Adrenal gland (tissue), 19 donors: ENCODE measurements at places on chromosomes 11 and 22. TPM values are rescaled to one million over a fixed set of nuclear protein-coding genes. Genes with fewer than 3 reads are reported as not detected.

- DNase-seq, result no peak
Observed at GRCh38 chr11:66718320-66718971, 10.6 kb downstream of the SPTBN2 start.

DNA sequence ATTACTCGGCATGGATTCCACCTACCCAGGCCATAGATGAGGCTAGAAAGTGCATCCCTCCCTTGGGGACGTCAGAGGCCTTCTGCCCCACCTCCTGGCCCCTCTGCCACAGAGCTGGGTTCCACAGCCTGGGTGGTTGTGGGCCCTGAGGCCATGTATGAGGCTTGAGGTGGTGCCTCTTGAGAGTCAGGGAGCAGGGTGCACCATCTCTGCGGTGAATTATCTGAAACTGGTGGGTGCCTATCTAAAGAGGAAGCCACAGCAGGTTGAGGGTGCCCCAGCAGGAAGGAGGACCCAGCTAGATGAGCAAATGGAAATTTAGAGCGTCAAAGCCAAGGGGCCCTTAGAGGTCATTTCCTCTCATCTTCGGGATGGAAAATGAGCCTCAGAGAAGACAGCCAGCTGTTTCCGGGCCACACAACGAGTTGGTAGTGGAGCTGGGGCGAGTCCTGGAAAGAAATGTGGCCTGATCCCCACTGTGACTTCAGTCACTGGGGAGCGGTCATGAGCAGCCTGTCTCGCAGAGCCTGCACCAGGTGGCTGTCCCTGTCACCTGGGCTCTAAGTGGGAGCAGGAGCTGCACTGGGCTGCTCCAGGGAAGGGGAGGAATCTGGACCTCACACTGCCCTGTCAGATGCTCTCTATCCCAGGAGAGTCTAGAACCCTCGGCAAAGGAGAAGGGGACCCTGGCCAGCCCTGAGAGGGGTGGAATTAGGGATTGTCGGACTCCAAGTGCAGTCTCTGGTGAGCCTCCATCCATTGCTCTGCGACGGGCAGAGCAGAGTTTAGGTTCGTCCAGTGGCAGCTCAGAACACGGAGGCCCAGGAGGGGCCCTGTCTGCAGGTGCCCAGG, 7.3 kb downstream of the ADORA2A start:
- DNase-seq, result peak; percentile 67

GRCh38 chr11:1854949-1855885, 2.3 kb downstream of the LSP1 start:
- DNase-seq, result peak; percentile 61

DNA sequence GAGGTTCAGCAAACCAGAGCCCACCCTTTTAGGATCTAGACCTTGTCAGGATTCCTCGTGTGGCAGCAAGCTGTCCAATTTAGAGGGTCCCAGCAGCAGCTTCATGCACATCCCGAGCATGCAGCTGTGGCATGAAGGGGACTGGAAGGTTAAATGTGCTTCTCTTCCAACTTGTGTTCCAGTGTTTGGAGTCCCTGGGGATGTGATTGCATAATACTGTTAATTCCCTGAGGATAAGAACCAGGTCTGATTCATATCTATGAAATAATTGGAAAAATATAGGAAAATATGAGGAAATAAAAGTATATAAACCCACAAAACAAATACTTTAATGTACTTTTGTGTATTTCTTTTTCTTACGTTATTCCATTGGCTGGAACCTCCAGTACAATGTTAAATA, 130.5 kb downstream of the MORC2 start:
- DNase-seq, result no peak

GRCh38 chr11:67260406-67260805, 5.9 kb upstream of the GRK2 start:
- no peak for DNase-seq

ACR gene
- total RNA-seq, result 1.3 TPM

- peak; percentile 5 for DNase-seq
Observed at GRCh38 chr22:49662681-49663080, 165.0 kb downstream of the BRD1 start.

NEFH gene
- 19.2 TPM for total RNA-seq

- no peak for DNase-seq
Observed at GRCh38 chr11:123474994-123475393, 44.9 kb downstream of the GRAMD1B start.

DNA sequence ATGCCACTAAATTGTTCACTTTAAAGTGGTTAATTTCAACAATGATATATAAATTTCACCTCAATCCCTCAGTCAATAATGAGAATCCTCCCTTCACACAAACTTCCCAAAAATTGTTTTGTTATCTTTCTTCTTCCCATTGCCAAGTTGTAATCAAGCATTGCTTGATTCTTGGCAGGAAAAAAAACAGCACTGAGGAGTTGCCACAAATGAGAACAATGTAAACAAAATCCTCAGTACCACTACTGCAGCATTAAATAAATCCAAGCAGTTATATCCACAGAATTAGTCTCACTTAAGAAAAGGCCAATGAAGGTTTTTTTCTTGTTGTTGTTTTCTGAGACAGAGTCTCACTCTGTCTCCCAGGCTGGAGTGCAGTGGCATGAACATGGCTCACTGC, 38.2 kb downstream of the FAM168A start:
- no peak for DNase-seq

TMEM191B gene
- total RNA-seq, result 12.9 TPM

TMEM191C gene
- total RNA-seq, result 0.98 TPM

GRCh38 chr22:37075046-37075445, 23.5 kb downstream of the KCTD17 start:
- no peak for DNase-seq

GRCh38 chr11:77959434-77959833, 35.0 kb downstream of the INTS4 start:
- no peak for DNase-seq

DNA sequence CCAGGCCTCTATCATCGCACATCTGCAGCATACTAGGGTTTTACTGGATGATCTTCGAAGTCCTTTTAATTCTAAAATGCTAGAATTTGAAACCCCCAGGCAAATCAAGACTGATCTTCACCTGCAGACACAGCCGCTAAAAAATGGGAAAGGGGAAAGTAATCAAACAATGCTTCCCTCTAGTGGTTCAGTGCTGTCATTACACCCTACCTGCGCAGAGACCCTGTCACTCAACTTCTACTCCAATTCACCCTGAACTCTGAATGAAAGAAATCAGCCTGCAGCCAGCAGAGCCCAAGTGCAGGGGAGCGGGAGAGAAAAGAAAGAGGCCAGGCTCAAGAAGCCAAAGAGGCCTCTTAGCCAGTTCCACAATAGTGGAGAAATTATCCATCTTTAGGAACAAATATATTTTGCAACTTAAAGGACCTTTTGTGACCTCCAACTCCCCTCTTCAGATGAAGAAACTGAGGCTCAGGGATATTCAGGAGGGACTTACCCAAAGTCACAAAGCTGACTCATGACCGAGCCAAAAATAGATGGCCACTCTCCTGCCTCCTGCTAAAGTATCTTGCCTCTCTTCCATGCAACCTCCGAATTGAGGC, 33.0 kb downstream of the SERGEF start:
- no peak for DNase-seq

OR52I1 gene
- total RNA-seq, result not detected

AIFM3 gene
- total RNA-seq, result 2.8 TPM

DNA sequence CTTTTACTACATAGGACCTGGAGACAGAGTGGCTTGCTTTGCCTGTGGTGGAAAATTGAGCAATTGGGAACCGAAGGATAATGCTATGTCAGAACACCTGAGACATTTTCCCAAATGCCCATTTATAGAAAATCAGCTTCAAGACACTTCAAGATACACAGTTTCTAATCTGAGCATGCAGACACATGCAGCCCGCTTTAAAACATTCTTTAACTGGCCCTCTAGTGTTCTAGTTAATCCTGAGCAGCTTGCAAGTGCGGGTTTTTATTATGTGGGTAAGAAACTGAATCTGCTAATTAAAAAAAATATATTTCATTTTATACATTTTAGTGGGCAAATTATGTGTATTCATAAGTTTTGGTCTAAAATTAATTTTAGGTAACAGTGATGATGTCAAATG, 7.8 kb downstream of the BIRC3 start:
- no peak for DNase-seq

DNA sequence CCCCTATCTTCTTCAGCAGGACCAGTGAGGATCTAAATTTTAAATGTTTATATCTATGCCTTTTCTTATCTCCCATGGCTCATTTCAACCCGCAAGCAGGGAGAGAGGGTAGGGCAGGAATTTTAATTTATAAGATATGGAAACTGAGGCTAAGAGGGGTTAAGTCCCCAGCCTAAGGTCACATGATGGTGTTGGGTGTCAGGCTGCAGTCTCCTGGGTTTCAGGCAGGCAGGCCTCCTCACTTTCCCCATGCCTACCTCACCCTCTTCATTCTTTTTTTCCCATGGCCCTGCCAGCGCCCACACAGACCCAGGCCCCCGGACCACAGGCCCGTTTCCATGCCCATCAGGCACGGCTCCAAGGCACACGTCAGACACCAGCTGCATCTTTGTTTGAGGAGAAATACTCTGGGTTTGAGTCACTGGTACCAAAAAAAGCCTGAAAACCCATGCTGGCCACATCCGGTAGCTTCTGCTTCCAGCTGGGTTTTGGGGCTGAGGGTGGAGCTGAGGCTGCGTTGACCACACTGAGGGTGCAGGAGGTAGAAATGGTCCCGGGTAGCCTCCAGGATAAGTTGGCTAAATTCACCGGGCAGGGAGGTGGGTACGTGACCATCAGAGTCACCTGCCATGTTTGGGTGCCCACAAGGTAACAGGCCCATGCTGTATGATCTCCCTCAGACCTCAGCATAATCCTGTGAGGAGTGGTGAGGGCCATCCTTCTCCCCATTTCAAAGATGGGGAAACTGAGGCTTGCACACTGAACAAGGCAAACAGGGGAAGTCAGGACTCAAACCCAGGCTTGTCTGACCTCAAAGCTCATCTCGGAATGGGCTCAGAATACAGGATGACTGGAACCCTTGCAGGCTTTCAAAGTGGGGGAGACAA, 7.5 kb downstream of the CRYBB1 start:
- no peak for DNase-seq

DNA sequence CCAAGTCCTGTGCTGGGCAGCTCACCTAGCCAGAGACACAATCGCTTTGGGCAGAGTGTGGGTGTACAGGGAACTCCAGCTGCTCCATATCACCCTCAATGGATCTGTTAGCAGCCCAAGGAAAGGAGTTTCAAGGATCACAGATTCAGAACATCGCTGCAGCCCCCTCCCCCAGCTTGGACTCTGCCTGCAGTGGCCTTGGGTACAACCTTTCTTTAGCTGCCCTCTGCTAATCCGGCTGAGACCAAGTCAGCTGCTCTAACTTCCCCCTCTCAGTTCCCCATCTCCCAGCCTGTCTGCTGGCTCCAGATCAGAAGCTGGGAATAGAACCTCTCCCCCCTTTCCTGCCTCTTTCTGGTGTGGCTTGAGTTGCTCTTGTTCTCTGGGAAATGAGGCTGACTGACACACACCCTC, 1.3 kb downstream of the TMEM86A start:
- no peak for DNase-seq

GRCh38 chr11:2538951-2539350, 94.1 kb downstream of the KCNQ1 start:
- DNase-seq, result no peak

DNA sequence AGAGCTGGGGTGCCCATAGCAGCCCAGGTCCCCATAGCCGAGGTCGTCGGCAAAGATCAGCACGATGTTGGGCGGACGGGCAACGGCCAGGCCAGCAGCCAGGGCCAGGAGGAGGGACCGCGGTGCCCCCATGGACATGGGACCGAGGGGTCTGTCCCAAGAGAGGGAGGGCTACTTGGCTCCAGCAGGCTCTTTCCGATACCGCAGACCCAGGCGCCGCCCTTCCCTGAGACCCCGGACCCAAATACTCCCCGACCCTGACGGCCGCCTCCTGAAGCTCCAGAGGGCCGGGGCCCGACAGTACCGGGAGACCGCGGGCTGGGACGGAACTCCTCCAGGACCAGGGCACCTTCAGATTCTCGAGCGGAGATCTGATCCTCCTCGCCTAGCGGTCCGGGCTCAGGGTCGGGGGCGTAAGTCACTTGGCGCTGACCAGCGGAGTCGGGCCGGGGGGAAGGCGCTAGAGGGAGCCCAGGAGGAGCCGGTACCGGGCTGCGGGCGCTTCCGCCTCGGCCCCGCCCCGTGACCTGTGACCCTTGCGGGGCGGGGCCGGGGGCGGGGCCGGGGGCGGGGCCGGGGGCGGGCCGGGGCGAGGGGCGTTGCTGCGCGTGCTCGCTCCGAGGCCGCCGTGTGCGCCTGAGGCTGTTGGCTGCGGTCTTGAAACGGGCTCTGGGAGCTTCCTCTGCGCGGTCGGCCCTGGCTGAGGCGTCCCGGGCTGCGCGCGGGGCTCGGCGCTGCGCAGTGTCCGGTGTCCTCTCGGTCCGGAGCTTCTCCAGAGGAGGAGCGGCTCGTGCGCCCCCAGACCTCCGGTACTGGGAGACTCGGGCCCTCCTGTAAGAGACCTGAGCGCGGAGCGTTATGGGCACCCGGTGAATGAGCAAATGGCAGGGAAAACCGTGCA, at the start of gene ARSA:
ARSA (minus strand) TSS at position 511 of the 901 bp plus-strand sequence; CDS start at position 138, 373 bp downstream.
- DNase-seq, result peak; percentile 91

DNA sequence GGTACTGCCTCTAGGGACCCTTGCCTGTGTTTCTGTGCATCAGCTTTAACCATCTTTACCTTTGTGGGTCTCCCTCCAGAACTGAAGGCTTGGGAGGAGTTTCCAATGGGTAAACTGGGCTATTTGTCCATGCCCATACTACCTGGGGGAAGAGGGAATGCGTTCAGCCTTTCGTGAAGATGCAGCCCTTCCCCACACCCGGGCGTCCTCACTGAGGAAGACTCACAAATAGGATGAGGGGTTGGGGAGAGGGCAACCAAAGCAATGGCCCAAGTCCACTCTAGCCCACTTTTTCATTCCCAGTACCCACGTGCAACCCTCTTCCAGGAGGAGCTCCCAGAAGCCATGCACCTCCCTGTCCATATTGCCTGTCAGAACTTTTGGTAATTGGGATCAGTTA, 61.8 kb upstream of the ADA2 start:
- DNase-seq, result no peak

- no peak for DNase-seq
Observed at GRCh38 chr11:99244613-99245012, 223.9 kb downstream of the CNTN5 start.

- DNase-seq, result no peak
Observed at GRCh38 chr11:23353611-23354010, 493.3 kb upstream of the CCDC179 start.
